Activated CD4-positive, alpha-beta memory T cell treated with anti-CD3 and anti-CD28 coated beads for 36 hours (primary cell): ENCODE measurements at places on chromosomes 2 and 18. TPM values are rescaled to one million over a fixed set of nuclear protein-coding genes. Genes with fewer than 3 reads are reported as not detected.

- DNase-seq, result no peak
Measured at GRCh38 chr18:27382567-27383216, 197.6 kb upstream of the CHST9 start.

GRCh38 chr2:214781226-214781625 lies 28.3 kb downstream of the BARD1 start:
- no peak for DNase-seq

DNA sequence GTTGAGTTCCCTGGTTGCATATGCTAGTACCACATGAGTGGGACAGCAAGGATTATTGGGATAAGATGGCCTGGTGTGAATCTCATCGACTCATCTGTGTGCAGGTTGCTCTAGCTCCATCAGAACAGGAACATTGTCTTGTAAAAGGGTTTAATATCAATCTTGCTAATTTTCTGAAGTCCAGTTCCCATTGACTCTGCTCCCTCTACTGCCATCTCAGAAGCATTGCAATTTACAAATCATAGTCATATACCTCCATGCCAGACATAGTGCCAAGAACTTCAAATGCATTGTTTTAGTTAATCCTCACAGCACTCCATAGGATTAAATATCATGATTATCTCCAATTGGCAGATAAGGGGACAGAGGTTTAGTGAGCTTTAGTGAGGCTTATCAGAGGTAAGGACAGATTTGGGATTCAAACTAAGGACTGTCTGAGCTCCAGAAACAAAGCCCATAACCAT lies 4.8 kb upstream of the STAT4 start:
- DNase-seq, result no peak

GRCh38 chr2:178114462-178114861 lies 2.2 kb downstream of the RBM45 start:
- DNase-seq, result no peak

DNA sequence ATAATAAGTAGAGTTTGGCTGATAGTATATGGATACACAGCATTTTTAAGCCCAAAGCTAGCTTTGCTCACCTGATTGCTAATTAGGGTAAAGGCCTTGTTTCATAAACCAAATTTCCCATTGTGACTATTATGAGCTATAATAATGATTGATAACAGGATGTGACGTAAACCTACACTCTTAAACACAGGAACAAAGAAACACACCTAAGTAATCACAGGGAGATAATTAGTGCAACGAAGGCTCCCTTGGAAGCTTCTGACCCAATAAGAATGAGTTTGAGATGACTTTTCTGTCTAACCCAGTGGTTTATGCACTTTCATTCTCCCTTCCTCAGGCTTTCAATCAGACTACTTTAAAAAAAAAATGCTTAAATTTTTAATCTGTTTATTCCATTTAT lies 683.2 kb downstream of the SATB2 start:
- no peak for DNase-seq

DNA sequence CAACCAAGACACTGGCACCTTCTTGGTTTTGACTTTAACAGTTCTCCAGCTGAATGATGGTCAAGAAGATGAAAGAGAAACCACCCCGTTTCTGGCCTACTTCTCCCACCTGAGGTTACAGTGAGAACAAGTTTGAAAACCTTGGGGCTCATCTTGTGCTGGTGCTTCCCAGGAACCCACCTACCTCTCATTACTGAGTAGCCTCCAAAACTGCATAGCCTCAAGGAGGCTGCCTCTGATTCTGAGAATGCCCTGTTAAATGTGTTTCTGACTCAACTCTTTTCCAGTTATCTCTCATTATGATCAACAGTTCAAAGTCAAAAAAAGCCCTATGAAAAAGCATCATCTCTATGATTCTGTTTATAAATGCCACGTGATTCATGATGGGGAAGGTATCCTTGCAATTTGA lies 121.9 kb downstream of the CACNB4 start:
- peak; percentile 60 for DNase-seq

DNA sequence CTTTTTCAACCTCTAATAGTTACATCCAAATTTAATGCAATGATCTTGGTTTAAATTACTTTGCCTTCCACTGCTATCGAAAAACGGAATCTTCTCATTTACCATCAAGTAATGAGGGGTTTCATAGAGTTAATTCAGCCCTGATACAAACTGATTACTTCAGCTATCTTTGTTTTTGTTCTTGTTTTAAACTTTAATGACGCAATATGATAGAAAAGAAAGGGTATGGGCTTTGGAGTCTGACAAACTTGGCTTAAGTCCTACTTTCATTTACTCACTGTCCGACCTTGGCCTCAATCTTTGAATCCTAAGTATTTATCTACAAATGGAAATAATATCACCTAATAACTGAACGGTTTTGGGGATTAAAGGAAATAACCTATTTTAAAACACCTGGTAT lies 16.1 kb downstream of the ADAM17 start:
- no peak for DNase-seq

- DNase-seq, result no peak
Measured at GRCh38 chr2:235911633-235912233, 256.5 kb downstream of the GBX2 start.

- DNase-seq, result no peak
Measured at GRCh38 chr2:88345842-88346241, 106.7 kb downstream of the FOXI3 start.

Gene DSG1
- total RNA-seq, result not detected

Gene MXD1
- 14.1 TPM for total RNA-seq

Gene RGPD3
- total RNA-seq, result 0.31 TPM

Gene ONECUT2
- not detected for total RNA-seq
